ENCODE measurements at places on chromosomes 12 and 14.

DNA sequence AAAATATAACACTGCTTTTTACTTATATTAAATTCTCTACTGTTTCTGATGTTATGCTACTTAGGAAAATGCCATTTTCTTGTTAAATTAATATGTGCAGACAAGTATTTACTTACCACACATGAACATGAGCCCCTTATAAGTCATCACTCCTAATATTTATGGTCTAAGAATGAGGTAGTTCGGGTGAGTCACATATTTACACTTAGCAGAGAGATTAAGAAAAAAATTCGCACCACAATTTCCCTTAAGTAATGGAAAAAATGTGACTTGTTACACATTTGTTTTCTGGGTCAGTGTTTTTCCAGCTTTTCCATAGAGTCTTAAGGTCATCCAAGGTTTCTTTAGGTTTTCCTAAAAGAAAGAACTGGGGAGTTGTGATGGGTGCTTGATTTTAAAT, 68.3 kb downstream of the RERG start:
- no peak overlapping the region for H3K4me3 ChIP-seq
- no peaks in the 10 kb centered on the region for H3K36me3 ChIP-seq
- peaks cover 65% of the 10 kb centered on the region for H3K4me1 ChIP-seq

DNA sequence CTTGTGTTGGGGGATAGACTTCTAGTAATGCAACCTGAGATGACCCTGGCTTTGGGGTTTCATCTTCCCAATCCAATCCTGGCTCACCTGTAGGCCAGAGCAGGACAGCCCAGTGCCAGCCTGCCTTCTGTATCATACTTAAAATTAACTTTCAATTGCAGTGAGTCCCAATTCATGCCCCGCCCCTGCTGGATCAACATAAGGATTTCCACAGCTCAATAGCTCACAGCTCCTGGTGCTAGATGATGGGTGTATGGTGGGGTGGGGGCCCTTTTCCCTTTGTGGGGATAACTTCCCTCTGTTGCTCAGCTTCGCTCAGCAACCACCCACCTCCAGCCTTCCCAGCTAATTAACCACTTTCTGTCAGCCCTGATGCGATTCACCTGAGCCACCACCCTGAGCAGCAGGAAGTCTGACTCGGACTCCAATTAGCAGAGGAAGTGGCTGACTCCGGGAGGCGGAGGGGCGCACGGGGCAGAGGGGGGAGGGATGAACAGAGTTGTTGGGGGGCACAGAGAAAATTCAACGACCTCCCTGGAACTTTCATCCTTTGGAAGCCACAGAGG, 24.3 kb upstream of the CHGA start:
- H3K27me3 ChIP-seq, result no peaks in the 10 kb centered on the region
- no peaks in the 10 kb centered on the region for H3K36me3 ChIP-seq
- H3K4me1 ChIP-seq, result no peaks in the 10 kb centered on the region
- H3K27ac ChIP-seq, result no peak overlapping the region
- H3K4me3 ChIP-seq, result no peak overlapping the region

GRCh38 chr12:106712768-106713167, 61.7 kb upstream of the RIC8B start:
- no peaks in the 10 kb centered on the region for H3K36me3 ChIP-seq
- no peak for DNase-seq
- no peaks in the 10 kb centered on the region for H3K27me3 ChIP-seq
- H3K4me1 ChIP-seq, result no peaks in the 10 kb centered on the region
- no peak overlapping the region for H3K27ac ChIP-seq

DNA sequence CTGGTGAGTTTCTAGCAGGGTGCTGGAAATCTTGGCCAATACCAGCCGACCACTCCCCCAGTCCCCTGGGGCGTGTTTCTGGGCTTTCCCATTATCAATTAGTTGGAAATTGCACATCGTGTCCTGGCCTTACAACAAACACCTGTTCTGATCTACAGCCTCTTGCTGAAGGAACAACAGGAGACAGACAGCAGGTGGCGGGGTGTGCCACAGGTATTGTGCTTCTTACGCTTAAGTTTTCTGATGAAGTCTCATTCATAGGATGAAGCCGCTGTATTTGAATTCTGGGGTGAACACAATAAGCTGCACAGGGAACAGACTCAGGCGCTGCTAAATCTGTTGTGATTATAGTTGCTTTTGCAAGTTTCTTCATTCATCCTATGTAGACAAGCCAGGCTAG, 703 bp downstream of the HIGD1C start:
- no peaks in the 10 kb centered on the region for H3K36me3 ChIP-seq
- no peaks in the 10 kb centered on the region for H3K27me3 ChIP-seq
- no peak overlapping the region for H3K4me3 ChIP-seq
- no peak for DNase-seq

- H3K27ac ChIP-seq, result peak overlapping the region; percentile 60
- H3K4me3 ChIP-seq, result no peak overlapping the region
- no peaks in the 10 kb centered on the region for H3K36me3 ChIP-seq
- H3K4me1 ChIP-seq, result peaks cover 36% of the 10 kb centered on the region
Measured at GRCh38 chr14:68466491-68466977, 326.3 kb downstream of the ZFP36L1 start.
